ENCODE measurements at places on chromosomes 1 and 21.

DNA sequence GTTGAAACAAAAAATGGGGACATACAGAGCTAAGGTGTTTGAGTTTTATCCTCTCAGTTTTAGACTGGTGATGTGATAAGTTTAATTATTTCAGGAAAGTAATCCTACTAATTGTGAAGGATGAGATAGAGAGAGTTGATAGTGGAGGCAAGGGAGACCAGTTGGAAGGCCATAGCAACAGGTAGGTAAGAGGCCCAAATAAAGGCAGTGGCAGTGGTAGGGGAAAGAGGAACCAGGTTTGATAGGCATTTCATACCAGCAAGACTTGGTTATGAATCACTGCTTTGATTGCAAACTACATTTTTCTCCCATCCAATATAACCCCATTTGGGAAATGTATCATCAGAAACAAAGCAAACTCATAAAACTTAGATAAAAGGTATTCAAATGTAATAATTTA lies 63.1 kb upstream of the SH3GLB1 start:
- DNase-seq, result no peak

DNA sequence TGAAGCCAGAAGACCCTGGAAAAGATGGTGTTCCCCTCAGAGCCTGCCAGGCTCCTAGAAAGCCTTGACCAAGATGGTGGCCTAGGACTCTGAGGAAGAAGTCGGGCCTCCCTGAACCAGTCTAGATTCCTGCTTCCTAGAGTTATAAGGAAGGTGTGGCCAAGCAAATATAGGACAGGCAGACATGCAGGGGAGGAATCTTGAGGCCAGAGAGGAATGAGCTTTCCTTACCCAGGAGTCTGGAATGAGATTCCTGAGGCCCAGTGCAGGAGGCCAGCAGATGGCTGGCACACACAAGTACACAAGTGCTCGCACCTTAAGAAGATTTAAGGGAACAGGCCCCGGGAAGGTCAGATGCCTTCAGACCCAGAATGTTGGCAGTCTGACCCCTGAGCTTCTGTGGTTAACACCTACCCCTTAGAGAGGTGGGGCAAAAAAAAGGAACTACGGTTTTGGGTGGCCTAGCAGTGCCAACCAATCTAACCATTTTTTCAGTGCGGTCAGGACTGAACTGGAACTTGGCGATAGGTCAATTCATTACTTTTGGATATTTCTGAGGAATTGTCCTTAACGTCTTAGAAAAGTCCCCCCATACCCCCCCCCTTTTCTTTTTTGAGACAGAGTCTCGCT lies 73.3 kb downstream of the MDM4 start:
- no peak for DNase-seq

DNA sequence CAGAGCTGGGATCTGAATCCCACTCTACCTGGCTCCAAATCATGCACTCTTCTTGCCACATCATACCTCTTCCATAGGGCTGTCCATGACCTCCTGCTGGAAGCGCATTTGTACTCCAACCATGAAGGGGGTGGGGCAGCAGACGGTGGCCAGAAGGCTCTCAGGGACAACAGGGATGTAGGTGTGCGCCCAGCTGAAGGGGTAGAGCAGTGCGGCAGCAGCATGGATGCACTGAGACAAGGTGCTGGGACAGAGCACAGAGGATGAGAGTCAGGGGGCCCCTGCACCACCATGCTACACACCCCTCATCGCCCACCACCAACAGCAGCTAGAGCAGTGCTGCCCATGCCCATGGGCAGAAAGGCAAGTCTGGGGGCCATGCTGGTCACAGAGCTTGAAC lies 8.4 kb downstream of the DENND2D start:
- no peak for DNase-seq

DNA sequence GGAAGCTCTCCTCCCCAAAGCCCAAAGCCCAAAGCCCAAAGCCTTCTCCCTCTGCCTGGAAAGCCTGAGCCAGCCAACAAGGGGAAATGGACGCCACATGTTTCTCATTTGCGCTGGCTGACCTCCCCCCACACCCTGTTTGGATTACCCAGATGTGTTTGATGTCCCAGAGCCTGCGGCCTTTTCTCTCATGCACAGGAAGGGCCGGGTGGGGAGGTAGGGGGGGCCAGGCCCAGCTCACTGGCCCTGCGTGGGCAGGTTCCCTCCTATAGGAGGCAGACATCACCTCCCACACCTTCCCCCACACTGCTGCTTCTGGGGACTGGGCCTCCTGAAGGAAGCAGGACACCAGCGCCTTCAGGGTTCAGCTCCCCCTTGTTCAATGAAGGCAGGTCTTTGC lies 116.3 kb downstream of the NAV1 start:
- DNase-seq, result no peak

- no peak for DNase-seq
Measured at GRCh38 chr21:46472246-46472645, 13.6 kb downstream of the DIP2A start.

DNA sequence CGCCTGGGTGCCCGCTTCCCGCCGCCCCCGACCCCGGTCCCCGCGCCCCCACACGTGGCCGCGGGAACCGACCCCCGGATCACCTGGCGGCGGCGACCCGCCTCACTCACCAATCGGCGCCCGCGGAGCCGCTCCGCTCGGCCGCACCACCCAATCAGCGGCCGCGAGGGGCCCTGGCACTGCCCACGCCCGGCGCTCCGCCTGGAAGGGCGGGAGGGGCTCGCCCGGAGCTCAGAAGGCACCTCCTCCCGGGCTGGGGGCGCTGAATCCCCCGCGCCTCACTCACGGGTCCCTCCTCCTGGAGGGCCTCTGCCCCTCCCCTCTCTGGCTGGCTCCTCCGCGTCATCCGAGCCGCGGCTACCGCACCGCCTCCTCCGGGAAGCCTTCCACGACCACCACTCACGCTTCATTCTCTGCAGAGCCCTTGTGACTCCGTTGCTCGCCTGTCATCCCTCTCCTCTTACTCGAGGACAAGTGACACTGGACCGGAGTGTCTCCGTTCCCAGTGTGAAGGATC lies 374 bp downstream of the SH2D5 start:
- DNase-seq, result no peak

DNA sequence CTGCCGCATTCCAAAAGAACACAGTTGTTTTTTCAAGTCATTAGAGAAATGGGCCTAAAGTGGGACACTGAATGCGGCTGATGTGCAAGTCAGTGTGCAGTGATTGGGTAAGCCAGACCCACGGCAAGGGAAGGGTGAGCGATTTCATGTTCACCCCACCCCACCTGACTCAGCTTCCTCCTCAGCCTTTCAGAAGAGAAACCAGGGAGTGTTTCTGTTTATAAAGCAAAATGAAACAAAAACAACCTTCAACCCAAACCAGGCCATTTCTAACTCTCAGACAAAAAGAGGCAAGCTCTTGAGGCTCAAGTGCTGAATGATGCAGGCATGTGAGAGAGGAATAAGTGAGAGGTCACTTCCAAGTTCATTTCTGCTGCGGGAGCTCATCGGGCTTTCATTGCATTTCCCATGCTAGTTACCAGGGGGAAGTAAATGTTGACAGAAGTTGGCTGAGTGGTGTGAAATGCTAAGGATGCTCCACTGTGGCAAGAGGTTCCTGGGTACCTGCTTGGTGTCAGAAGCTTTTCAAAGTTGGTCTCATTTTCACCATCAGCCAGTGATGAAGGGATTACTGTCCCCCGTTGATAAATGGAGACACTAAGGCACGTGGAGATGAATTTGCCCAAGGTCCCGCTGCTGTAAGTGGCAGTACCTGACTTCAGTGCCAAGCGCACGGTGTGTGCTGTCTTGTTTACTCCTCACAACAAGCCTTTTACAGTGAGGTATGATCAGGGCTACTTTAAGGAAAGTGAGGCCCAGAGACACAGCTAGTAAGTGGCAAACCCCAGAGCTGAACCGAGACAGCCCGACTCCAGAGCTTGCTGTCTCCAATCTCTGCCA lies 29.1 kb downstream of the STPG1 start:
- DNase-seq, result no peak

GRCh38 chr1:94743862-94744261 lies 76.3 kb upstream of the SLC44A3 start:
- DNase-seq, result no peak

Data from stimulated activated CD4-positive, alpha-beta T cell treated with anti-CD3 and anti-CD28 coated beads, Interleukin-1b, Interleukin-23, amount 100 ng/mL, for 1 hour (primary cell).